ENCODE measurements at places on chromosomes 7 and 10.

DNA sequence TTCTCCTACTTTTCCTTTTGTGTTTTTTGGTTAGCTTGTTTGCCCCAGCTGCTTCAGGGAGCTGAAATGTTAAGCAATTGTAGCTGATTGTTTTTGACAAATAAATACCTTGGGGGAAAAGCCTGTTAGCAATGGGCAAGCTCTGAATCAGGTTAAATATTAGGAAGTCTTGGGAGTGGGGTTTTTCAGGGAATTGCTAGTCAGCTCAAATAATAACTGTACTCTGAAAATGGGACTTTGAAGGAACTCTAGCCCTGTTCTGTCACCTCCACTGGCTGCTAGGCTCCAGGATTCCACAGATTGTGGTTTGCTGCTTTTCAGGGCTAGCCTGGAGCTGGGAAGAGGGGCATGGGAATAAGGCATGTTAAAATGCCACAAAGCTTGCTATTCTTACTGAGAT is 39.5 kb downstream of the ADK start:
- no peak for DNase-seq

- no peak for DNase-seq
These were observed 22.7 kb upstream of the GTF2IRD1 start for GRCh38 chr7:74430961-74431466.

GRCh38 chr10:81874875-81875466 is at the start of gene NRG3:
Gene NRG3, plus strand, starts transcription at chr10:81875194.
- DNase-seq, result no peak

- no peak for DNase-seq
These were observed 140.1 kb upstream of the JCAD start for GRCh38 chr10:30199376-30200016.

GRCh38 chr10:95655571-95656290 is 780 bp downstream of the ALDH18A1 start:
- no peak for DNase-seq

DNA sequence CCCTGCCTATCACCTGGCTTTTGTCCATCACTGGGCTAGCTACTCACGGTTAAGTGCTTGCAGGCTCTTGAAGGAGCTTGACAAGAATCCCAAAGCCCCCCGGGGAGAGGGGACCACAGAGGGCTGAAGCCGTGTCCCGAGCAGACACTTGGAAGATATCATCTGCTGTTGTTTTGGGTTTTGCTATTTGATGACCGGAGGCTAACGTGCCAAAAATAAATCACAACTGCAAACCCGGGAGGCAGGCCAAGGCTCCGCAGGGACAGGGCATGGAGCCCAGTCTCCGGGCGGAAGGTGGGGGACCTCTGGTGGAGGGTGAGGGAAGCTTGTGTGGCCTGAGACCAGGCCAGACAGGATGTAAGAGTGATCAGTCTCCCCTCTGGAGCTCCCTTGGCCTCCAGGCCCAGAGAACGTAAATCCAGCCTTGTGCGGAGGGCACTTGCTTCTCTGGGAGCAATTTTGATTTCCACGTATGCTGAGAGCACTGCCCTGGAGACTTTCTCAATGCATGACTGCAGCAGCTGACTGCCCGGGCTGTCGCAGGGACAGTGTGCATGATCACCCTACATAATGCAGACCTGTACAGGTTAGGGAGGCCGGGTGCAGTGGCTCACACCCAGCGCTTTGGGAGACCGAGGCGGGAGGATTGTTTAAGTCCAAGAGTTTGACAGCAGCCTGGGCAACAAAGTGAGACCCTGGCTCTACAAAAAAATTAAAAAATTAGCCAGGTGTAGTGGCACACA is at the start of gene PHKG1:
PHKG1 (minus strand) TSS at position 164 of the 743 bp plus-strand sequence. CDS start 4,011 bp downstream, outside the sequence.
- DNase-seq, result peak; percentile 44

GRCh38 chr7:137850972-137851945 is 4.5 kb upstream of the DGKI start:
- DNase-seq, result no peak

GRCh38 chr10:127534496-127534895 is 14.6 kb upstream of the NPS start:
- DNase-seq, result no peak

GRCh38 chr10:121846555-121846954 is 81.3 kb downstream of the ATE1 start:
- DNase-seq, result no peak

- no peak for DNase-seq
These were observed 1.1 kb downstream of the DEPP1 start for GRCh38 chr10:44977287-44978212.

- no peak for DNase-seq
These were observed 363.7 kb downstream of the HTR7 start for GRCh38 chr10:90494183-90494582.

DNA sequence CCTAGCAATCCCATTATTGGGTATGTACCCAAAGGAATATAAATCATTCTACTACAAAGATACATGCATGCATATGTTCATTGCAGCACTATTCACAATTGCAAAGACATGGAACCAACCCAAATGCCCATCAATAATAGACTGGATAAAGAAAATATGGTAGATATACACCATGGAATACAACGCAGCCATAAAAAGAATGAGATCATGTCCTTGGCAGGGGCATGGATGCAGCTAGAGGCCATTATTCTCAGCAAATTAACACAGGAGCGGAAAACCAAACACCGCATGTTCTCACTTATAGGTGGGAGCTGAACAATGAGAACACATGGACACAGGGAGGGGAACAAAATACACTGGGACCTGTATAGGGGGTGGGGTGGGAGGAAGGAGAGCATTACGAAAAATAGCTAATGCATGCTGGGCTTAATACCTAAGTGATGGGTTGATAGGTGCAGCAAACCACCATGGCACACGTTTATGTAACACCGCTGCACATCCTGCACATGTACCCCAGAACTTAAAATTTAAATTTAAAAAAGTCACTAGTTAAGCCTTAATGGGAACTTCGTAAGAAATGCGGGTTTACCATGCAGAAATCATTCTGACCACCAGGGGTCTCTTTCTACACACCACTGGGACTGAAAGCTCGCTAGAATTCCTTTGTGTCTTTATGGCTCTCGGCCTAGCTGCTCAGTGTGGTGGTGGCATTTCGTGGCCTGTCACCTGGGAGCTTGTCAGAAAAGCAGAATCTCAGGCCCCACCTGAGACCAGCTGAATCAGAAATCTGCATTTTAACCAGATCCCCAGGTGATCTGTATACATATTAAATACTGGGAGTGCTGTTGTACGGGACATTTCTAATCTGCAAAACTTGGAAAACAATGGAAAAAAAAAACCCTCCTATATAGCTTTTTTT is 9.5 kb downstream of the ANKRD1 start:
- DNase-seq, result no peak

DNA sequence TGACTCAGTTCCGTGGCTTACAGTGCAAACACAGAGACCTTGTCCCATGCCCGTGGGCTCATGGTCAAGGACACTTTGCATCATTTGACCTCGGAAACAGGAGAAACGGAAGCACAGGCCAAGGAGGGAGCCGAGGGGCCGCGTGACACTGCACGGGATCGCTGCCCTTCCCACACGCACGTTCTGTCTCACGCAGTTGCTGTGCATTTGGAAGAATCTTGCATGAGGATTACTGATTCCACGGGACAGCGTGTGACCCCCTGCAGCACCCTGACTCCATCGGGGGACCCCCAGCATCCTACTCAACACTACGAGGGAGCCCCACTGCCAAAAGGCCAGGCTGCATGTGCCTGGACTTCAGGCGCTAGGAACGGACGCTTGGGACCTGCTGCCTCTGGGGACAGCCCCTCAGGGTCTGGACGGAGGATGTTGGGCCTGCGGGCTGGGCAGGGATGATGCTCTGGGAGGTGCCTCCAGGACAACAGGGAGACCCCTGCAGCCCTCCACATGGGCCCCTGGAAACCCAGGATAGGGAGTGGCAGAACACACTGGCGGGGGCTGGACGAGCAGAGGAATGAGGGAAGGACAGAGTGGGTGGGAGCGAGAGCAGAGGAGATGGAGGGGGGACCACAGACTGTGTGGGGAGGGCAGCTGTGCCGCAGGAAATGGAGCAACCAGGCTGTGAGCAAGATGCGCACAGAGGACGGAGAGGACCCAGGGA is 222.2 kb downstream of the DNAJB6 start:
- no peak for DNase-seq

DNA sequence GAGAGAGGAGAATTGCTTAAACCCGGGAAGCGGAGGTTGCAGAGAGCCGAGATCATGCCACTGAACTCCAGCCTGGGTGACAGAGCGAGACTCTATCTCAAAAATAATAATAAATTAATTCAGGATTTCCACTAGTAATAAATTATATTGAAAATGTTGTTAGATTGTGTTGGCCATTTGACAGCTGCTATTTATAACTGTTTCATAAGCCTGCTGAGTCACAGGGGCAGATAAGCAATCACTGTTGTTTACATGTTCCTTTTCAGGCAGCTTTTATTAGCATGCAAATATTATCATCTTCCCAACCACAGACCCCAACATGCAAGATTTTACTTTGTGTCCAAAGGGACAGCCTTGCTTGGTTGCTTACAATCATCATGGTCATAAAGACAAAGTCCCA is 49.5 kb upstream of the ZNF138 start:
- no peak for DNase-seq
